ENCODE measurements at places on chromosomes 16 and 17.

DNA sequence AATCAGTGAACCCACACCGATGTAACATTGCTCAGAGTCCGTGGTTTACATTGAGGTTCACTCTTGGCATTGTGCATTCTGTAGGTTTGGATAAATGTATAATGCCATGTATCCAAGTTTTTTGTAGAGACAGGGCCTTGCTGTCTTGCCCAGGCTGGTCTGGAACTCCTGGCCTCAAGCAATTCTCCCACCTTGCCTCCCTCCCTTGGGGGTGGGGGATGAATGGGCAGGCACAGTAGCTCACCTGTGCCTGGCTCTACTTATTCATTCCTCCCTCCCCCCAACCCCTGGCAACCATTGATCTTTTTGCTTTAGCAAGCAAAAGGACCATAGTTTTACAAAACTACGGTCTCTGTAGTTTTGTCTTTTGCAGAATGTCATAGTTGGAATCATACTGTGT lies 181.4 kb downstream of the SPECC1 start:
- DNase-seq = no peak

- no peak for DNase-seq
Observed at GRCh38 chr17:53942898-53943297, 120.2 kb downstream of the KIF2B start.

DNA sequence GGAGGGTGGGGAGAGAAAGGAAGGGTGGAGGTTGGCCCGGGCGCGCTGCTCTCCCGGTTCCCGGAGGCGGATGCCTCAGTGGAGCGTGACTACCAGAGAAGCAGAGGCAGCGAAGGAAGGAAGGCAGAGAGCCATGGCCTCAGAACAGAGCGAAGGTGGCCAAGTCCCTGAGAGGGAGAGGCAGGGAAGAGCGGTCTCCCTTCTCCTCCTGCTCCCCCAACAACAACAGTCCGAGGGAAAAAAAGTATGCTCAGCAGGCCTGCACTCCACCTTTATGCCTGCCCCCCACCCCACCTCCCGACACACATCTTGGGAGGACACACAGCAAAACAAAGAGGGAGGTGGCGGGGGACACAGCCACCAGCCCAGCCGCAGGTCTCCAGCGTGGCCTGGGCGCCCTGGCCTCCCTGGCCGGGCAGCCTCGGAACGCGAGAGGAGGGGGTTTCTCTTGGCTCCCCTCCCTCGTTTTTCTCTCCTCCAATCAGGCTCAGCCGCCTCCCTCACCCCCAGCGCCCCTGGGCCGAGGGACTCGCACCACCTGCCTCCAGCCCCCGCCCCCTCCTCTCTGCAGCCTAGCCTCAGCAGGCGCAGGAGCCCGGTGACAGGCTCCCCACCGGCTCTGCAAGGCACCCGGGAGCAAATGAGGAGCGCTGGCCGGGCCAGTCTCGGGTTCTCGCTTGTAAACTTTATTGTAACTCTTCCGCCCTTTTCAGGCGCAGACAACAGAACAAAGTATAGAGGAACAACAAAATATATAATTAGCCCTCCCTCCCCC lies 1.1 kb upstream of the HOXB7 start:
- DNase-seq = no peak

GRCh38 chr16:962901-963814 lies 7.6 kb downstream of the LMF1 start:
- no peak for DNase-seq

GRCh38 chr16:81748476-81749198 lies 30.5 kb upstream of the PLCG2 start:
- DNase-seq = no peak
